LHCN-M2 (cell line): ENCODE measurements at places on chromosomes 2 and 18.

- peak; percentile 29 for DNase-seq
Observed at GRCh38 chr2:101361522-101361921, 25.8 kb downstream of the CREG2 start.

GRCh38 chr18:64178860-64179259 is 30.0 kb upstream of the LINC00305 start:
- no peak for DNase-seq

DNA sequence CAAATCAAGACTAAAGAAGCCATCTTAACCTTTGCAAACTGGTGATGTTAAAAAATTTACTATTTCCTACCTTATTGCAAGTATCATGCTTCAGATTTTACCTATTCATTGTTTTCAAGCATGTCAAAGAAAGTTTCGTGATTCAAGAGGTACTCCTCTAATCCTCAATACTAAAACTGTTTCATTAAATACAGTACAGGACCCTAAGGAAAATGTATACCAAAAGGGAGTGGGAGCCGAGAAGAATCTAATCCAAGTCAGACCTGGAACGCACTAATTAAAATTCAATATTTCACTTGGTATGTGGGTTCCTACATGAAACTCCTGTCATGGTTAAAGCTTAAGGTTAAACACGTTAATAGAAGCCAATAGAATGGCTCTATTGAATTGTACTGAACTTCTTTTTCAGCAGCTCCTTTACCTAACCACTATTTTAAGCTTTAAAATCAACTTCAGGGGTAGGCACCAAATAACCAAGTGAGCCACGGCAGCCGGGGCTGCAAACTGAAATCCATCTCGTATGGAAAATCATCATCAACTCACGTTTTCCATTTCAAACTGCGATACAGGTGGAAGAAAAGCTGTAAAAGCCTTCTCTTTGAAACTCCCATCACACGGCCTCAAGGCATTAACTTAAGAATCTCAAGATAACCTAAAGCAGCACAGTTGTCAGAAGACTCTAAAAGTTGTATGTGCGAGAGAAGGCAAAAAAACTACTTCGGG is 188.8 kb downstream of the ZEB2 start:
- no peak for DNase-seq

GRCh38 chr2:149329489-149330126 is 779 bp upstream of the LYPD6 start:
- DNase-seq: peak; percentile 81

DNA sequence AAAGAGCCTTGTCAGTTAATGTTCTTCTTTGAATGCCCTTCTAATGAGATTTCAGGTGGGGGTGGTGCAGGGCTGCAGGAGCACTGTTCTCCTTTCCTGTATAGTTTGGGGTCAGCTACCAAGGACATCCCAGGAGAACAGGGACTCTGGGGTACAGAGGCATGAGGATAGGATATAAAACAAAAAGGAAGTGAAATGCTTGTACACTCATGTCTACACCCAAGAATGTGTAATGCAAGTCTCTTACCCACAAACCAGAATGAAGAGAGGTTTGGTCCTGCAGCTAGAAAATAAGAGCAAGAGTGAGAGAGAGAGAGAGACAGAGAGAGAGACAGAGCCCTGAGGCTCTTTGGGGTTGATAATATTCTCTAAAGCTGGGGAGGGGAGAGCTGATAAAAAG is 151.8 kb upstream of the KCTD1 start:
- DNase-seq: no peak

DNA sequence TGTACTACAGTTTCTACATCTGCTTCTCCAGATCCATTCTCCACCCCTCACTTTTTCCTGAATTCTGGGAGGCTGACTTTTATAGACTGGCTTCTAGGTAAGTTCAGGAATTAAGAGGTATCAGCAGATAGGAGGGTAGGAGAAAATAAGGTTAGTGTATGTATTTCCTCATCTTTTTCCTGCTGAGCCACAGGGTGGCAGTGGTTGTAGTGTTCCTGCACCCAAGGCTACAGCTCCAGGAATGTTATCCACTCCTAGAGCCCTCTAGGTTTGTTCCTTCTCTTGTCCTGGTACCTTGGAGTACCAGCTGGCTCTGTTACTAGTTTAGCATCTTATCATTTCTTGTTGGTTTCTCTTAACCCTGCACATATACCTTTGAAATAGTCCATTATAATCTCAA is 40.7 kb upstream of the C2orf66 start:
- peak; percentile 46 for DNase-seq

DNA sequence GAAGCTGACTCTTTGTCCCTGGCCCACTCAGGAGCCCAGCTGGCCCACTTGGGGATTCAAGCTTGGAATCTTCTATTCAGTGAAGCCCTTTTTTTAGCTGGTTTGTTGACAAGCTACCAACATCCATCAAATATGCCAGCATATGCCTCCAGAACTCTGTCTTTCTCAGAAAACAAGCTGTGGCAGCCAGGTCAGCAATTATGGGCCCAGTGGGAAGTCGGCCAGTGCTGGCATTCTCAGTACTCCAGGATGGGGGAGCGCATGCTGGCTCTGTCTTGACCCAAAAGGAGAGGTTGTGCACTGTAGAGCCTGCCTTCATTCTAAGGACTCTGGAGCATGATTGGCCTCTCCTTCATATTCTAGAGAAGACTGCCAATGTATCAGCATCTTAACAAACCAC is 401.5 kb downstream of the CNTNAP5 start:
- DNase-seq: no peak
